ENCODE measurements at places on chromosomes 16 and 17.

DNA sequence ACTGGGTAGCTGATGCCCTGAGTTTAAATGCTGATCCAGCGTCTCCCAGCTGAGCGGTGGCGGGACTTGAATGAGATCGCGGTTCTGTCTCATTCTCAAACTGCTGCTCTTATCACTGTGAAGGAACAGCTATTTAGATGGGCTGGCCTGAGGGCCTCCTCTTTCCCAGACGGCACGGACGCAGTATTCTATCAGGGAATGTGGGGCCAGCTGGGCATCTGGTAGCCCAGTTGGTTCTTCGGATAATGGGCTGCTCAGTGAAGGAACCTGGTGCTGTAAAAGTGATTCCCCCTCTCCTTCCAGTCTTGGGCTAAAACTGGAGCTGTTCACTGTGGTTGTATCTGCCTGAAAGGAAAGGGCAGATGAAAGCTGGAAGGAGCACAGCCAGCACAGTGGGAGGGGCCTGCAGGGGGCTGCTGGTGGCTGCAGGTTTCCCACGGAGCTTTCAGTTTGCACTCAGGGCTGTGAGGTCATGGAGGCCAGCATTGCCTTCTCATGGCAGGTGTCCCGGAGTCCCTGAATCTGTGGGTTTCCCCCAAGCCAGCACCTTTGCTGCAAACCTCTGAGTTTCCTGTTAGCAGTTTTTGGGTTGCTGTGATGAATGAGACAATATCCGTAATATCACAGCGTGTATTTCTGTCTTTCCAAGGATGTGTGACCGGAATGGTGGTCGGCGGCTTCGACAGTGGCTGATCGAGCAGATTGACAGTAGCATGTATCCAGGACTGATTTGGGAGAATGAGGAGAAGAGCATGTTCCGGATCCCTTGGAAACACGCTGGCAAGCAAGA is 3.6 kb downstream of the IRF8 start:
- peak; percentile 79 for ATAC-seq

DNA sequence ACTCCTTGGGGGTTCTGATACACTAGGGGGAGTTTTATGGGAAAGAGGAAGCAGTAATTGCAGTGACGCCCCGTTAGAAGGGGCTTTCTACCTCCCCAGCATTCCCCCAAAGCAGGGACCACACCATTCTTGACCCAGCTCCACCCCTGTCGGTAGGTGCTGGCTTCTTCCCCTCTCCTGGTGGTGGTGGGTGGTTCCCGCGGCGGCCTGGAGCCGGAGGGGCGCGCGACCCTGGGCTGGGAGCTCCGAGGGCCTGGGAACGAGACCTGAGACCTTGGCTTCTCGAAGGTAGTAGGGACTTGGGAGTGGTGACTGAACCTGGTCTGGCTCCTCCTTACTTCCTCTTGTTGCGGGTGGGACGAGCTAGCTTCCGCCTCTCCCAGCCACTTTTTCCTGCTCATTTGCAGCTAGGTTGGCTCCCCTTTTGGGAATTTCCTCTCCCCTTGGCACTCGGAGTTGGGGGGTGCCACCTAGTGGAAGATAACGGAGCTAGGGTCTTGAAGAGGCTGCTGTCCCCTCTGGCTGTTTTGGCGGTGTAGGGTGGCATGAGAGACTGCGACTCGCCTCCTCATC is 438 bp downstream of the GRN start:
- ATAC-seq, result peak; percentile 21

- ATAC-seq, result no peak
These were observed 44.3 kb downstream of the SPECC1 start for GRCh38 chr17:20053361-20053964.

- no peak for ATAC-seq
These were observed 32.8 kb upstream of the SLC38A8 start for GRCh38 chr16:84075376-84075775.

DNA sequence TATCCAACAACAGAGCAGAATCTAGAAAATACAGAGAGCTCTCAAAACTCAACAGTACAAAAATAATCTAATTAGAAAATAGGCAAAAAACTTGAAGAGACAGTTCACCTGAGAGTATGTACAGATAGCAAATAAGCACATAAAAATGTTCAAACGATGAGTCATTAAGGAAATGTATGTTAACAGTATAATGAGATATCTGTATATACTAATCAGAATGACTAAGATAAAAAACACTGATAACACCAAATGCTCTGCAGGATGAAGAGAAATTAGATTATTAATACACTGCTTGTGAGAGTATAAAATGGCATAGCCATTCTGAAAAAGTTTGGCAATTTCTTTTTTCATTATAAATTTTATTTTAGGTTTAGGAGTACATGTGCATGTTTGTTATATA is 1307.6 kb upstream of the GOT2 start:
- no peak for ATAC-seq

DNA sequence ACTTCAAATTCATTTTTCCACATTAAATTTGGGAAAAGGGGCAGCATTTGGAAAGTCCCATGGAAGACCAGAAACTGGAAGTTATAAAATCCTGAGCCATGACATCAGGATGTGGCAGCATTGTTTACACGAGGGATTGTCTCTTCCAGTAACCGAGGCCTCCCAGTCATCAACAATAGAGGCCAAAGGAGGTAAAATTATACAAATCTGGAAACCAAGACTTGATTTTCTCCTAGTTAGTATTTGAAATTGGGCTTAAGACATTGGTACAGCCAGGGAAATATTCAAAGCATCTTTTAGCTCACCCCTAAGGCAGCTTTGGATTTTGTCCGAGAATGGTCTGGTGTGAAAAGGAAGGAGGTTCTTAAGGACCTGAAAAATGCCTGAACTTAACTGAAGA is 251.6 kb upstream of the FOXF1 start:
- no peak for ATAC-seq

- no peak for ATAC-seq
These were observed 173.1 kb downstream of the SEC14L1 start for GRCh38 chr17:77313831-77314230.

DNA sequence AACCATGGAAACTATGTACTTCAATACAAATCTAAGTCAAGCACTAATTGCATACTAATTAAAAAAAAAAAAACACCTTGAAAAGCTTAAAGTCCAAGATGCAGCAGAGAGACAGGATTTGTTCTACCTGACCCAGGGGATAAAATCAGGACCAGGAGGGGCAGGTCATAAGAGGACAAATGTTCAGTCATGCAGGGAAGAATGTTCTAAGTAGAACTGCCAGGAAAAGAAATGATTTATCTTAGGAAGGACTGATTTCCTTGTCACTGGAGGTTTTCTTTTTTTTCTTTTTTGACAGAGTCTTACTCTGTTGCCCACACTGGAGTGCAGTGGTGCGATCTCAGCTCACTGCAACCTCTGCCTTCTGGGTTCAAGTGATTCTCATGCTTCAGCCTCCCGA is 9.1 kb upstream of the GHDC start:
- ATAC-seq, result no peak

GRCh38 chr17:63986821-63987220 is 11.3 kb upstream of the PRR29 start:
- no peak for ATAC-seq

DNA sequence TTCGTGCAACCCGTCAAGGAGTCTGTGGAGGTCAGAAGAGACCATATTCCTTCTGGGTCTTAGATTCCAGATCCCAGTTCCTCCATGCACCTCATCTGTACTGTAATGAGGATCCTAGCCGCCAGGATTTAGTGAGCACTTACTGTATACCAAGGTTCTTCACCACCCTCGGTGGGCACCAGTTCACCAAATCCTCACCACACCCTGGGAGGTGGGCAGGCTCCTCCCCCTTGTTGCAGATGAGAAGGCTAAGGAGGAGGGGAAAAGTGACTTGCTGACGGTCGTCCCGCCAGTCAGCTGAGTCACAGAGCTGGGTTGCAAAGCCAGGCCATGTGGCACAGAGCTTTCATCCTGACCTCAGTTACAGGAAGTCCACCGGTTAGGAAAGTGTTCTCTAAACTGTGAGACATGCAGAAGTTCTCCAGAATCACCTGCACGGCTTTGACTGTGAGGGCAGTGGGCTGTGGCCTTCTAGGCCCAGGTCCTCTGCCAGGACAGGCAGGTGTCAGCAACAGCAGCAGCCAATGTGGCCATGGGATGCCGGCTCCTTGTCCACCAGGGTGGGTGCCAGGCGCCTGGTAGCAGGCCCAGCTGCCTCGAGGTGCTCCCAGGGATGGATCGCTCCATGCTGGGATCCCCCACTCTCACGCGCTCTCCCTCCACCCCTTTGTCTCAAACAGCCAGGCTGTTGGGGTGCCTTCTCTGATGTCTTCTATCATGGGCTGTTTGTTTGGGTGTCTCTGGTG is 240.3 kb upstream of the GSE1 start:
- peak; percentile 14 for ATAC-seq

DNA sequence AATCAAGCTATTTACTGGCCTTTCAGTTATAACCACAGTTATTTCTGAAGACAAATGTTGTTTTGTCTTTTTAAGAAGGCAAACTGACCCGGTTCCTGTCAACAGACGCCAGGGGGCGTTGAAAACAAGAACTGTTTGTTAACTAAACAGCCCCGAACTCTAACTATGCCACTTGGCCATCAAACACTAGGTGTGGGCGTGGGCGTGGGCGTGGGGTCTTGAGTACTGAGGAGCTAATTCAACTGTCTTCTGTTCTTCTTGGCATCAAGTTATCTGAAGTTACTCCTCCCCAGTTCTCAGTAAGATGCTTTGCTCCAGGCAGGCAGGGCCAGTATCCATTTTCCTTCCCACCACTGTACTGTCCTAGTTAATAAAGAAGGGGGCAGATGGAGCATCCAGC is 63.3 kb upstream of the MTMR4 start:
- ATAC-seq, result no peak

DNA sequence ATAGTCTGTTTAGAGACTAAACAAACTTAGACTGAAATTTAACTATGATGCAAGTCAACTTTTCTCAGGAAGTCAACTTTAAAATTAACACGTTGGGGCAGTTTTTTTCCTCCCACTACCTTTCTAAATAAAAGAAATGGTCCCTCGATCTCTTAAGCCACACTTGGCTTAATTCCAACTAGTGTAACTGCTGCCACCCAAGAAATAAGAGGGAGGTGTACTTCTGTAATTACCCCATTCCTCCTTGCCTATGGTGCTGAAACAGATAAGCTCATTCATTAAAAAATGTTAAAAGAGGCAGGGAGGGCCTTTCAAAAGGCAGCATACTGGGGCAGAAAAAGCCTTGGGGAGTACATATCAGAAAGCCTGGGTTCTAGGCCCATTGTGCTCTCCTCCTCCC is 59.8 kb downstream of the NCOR1 start:
- no peak for ATAC-seq

GRCh38 chr17:81309140-81309858 is 14.2 kb upstream of the SLC38A10 start:
- ATAC-seq, result peak; percentile 63

- ATAC-seq, result no peak
These were observed 78.0 kb downstream of the MYO1D start for GRCh38 chr17:32798938-32799337.

DNA sequence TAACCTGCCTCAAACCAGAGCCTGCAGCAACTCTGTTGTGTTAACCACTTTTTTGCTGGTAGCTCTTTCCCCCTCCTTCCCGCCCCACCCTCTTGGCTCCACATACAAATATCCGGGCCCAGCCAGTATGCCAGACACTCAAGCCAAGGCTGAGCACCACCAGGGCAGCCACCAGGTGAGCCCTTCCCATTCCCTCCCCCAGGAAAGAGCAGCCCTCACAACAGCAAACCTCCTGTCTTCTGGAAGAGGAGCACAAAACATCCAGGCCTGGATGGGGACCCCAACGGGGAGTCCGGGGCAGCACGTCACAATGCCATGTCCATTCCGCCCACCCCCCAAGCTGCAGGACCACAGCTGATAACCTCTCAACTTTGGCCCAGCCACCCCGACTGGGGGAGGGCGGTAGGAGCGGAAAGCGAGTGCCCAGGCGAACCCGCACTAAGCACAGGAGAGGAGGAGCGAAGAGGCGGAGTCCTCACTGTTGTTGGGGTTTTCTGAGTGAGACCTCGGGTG is 757 bp downstream of the ORMDL3 start:
- peak; percentile 67 for ATAC-seq

DNA sequence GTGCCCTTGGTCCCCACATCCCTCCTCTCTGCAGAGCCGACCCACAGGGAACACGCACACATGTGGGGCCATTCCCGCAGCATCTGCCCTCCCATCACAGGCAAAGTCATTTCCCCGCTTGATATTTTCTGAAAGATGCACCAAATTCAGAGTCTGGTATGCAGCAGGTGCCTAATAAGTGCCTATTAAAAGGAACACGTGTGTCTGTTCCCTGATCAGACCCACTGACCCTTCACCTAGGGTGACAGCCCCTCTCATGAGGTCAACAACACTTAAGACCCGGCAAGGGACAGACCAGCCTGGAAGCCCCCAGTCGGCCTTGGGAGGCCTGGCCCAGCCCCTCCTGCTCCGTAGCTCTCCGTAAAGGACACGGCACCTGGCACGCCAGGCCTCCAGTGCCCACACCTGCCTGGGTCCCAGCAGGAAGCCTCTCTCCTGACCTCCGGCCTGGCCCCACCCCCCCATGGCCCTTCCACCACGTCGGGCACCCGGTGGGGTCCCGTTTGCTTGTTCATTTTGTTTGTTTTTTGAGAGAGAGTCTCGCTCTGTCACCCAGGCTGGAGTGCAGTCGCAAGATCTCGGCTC is 20.0 kb downstream of the UNKL start:
- no peak for ATAC-seq

DNA sequence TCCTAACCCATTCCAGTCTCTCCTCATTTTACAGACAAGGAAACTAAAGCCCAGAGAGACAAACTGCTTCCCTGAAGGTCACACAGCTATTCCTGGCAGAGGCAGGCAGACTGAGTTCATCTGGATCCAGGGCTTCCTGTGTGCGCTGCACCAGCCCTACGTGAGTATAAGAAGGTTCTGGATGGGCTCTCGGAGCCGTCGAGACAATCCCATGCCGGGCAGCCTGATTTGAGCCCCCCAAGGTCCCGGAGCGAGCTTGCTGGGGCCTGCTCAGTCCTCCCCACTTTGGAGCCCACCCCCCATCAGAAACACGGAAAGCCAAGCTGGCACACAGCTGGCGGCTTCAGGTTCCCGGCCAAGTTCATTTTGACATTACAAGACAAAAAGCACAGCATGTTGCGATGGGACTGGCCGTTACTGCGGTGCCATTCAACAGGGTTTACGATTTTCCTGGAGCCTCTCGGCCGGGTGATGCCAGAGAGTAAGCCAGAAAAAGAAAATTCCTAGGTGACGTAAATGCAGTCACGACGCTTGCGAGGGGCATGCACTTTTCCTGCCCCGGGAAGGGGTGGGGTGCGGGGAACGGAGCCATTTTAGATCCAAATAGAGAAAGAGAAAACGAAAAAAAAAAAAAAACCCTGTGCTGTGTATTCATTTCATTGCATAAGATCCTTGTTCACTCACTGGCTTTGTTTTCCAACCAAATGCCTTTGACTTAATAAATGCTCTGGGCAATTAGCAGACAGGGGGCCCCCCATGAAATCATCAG is 167.1 kb upstream of the FOXF1 start:
- ATAC-seq, result no peak

- no peak for ATAC-seq
These were observed 29.3 kb downstream of the TBC1D16 start for GRCh38 chr17:80006339-80006720.

DNA sequence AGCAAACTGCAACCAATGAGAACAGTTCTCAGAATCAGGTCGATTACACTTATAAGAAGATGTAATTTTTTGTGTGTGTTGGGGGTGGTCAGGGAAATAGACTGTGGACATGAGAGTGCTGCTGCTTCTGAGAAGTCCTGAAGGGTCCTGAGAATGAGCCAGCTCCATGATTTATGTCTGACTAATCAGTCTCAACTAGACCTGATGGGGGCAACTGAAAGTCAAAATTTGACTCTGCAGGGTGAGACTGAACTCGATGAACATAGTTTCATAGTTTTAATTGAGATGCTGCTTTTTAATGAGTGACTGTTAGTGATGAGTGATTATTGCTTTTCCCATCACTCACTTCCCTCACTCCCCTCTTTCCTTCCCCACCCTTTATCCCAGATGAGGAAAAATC is 37.3 kb downstream of the SMARCE1 start:
- ATAC-seq, result no peak

GRCh38 chr17:61599608-61600007 is 8.6 kb upstream of the NACA2 start:
- no peak for ATAC-seq
